ENCODE measurements at places on chromosomes 2 and 18.

DNA sequence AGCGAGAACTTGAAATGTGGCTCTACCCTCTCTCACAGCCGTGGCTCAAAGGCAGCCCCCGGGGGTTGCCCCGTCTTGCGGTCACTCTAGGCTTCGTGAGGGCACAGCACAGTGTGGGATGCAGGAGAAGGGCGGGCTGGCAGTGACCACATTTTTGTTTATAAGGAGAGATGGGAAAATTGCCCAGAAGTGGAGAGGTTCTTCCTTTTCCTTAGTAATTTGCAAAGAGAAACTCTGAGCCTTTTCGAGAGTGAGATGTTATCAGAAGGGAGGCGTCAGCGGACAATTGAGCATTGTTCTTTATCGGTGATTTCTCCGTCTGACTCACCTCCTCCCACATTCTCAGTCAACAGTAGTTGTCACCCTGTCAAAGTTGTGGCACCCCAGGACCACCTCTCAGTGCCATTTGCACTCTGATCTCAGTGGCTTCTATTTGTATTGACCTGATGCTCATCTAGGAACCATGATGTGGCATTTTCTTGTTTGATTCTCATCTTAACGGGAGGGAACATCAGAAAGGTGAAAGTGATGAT, 89.6 kb downstream of the ACAA2 start:
- no peak for DNase-seq

DNA sequence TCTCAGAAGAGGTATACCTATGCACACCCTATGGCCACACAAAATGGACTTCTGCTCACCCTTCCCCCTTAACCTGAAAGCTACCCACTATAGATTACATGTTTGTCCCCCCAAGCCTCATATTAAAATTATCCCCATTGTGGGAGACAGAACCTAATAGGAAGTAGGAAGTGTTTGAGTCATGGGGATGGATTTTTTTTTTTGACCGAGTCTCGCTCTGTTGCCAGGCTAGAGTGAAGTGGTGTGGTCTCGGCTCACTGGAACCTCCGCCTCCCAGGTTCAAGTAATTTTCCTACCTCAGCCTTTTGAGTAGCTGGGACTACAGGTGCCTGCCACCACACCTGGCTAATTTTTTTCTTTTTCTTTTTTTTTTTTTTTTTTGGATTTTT, 98.6 kb downstream of the MREG start:
- DNase-seq: no peak

DNA sequence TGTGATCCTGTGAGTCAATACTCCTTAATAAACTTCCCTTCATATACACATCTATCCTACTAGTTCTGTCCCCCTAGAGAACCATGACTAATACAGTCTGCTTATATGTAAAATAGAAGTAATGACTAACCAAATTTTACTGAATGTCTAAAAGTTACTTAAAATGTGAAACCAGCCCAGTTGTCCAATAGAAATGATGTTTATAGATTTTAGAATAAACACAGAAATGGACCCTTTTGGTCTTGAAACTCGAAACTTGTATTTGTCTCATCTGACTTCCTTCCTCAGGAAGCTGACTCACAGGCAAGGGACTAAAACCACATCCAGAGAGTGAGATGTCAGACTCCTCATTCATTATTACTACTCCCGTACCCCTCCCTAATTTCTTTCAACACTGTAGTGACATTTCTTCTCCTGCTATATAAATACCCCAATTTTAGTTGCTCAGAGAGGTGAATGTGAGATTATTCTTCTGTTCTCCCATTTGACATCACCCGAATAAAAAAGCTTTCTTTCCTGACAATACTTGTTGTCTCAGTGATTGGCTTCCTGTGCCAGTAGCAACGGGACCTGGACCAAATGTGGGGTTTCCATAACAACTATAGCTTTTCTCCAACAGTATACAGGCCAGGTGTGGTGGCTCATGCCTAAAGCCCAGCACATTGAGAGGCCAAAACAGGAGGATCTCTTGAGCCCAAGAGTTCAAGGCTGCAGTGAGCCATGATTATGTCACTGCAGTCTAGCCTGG, 486.0 kb downstream of the ERBB4 start:
- DNase-seq: no peak

DNA sequence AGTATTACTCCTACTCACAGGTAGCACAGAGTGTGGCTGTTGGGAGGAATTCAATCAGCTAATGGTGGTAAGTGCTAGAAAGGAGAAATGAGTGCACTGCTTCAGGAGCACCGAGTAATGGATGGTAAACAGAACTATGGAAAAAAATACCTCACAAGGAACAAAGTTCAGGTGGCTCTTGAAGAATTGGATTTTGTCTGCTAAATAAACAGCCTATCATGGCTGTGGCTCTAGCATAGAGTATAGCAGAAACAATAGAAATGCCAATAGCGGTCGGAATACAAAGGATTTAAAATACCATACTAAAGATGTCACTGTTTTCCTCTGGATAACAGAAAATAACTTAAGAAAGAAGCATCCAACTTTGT, 482.5 kb downstream of the NUP35 start:
- no peak for DNase-seq

GRCh38 chr2:236698016-236698627, 128.5 kb downstream of the ACKR3 start:
- no peak for DNase-seq

GRCh38 chr2:41127351-41127750, 675.5 kb upstream of the SLC8A1 start:
- no peak for DNase-seq

GRCh38 chr2:105744909-105745853, at the start of gene NCK2:
Gene NCK2 (plus strand): TSS chr2:105744912. CDS start chr2:105855064, 110,152 bp downstream.
- no peak for DNase-seq

DNA sequence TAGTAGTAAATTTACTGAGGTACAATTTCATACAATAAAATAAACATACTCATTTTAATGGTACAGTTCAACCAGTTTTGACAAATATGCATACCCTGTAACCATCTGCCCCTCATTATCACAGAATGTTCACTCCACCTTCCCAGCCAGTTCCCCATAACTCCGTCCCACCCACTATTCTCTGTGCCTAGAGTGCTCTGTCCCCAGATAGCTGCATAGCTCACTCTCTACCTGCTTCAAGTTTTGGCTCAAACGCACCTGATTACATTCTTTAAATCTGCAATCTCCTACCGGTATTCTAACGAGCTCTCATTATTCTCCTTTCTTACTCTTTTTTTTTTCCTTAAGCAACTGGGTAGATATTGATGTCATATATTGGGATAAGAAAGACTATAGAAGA, 161.9 kb upstream of the SMAD7 start:
- DNase-seq: no peak

GRCh38 chr2:105328281-105329196, 996 bp downstream of the TGFBRAP1 start:
- DNase-seq: no peak

DNA sequence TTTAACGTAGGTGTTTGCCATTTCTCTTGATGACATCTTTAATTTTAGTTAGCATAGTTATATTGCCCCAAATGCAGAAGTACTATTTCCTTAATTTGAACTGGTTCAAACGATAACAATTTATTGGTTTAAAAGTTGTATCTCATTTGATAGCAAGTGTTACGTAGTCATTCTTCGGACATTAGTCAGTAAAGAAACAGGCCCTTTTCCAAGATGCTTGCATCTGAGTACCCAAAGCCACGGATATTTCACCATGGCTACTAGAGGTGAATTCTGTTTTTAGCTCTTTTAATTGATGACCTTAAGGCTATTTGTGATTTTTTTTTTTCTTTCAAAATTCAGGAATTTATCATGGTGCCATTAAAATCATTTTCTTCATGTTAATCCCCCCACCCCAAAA, 32.1 kb downstream of the GLS start:
- no peak for DNase-seq

- no peak for DNase-seq
Observed at GRCh38 chr2:223586261-223586660, 15.9 kb downstream of the SCG2 start.

GRCh38 chr2:218074031-218074430, 5.0 kb downstream of the RUFY4 start:
- no peak for DNase-seq

GRCh38 chr2:171709011-171709685, 21.9 kb downstream of the DYNC1I2 start:
- DNase-seq: no peak

GRCh38 chr18:43155842-43156241, 40.4 kb upstream of the RIT2 start:
- no peak for DNase-seq

DNA sequence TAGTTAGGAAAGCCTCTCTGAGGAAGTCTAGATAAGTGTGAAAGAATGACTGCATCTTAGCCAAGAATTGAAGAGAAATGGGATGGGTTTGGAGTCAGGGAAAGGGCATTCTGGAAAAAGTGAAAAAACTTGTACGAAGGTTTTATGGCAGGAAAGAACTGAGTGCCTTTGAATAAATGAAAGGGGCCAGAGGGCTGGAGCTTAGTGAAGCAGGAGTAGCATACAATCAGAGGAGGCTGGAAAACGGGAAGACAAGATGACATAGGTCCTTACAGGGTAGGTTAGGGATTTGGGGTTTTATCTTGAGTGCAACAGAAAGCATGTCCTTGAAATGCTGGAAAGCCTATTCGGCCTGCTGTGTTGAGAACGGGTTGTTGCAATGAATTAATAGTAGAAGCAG, 152.6 kb upstream of the RND3 start:
- no peak for DNase-seq

- peak; percentile 39 for DNase-seq
Observed at GRCh38 chr2:44680983-44681531, 260.4 kb upstream of the SIX3 start.

DNA sequence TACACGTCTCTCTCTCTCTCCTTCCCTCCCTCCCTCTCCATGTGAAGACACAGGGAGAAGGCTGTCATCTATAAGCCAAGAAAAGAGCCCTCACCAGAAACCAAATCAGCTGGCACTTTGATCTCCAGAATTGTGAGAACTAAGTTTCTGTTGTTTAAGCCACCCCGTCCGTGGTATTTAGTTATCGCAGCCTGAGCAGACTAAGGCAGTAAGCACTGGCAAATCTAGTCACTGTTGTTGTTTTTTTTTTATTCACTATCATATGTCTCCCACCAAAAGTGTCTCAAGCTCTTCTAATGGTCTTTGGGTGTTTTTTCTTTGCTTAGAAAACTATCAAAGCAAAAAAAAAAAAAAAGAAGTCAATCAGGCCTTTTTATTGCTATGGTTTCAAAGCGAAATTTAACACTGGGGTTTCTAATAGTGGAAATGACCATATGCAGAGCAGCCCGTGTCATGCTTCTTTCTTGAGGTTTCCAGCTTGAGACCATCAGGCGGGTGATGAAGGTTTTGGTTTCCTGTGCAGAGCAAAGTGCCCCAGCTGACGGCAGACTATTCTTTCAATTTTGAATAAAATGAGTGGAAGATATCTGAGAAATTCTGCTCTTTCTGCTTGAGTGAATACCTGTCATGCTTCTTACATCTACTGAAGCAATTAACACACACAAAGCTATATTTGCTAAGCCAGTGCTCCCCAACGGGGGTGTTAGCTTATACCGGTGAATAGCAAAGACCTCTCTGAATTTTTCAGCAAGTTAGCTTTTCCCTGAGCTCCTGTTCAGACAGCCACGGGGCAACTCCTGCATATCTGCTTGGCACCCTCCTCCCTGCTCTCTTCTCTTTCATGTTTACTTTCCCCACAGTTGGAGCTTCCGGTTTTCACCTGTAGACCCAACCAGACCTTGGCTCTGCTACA, 394.1 kb upstream of the ATP5MC3 start:
- DNase-seq: no peak

DNA sequence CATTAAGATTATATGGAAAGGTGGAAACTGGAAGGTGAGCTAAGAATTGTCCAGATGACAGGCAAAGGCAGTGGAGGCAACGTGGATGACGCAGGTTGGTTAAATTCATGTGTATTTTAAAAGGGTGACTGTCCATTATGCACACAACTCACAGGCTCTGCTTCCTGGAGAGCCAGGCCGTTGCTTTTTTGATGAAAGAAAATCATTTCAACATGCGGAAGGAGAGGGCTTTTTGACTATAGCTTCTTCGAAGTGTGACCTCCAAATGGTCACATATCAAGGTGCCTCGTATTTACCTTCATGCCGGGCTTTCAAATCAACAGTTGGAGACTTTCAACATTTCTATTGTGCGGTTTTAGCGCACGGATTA, 126.7 kb downstream of the MYCN start:
- DNase-seq: no peak

DNA sequence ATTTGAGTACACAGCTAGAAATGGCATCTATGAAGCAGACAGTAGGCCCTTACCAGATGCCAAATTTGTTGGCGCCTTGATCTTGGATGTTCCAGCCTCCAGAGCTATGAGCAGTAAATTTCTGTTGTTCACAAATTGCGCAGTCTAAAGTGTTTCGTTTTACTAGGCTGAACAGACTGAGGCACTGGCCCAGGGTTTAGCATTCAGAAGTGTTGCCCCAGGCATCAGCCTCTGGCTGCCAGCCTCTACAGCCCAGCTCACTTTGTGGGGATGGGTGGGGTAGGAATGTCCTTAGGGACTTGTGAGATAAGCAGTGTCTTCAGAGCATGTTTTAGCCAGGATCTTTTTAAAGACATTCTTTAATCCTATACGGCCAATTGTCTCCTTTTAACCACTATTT, 51.5 kb upstream of the MGAT5 start:
- DNase-seq: no peak

DNA sequence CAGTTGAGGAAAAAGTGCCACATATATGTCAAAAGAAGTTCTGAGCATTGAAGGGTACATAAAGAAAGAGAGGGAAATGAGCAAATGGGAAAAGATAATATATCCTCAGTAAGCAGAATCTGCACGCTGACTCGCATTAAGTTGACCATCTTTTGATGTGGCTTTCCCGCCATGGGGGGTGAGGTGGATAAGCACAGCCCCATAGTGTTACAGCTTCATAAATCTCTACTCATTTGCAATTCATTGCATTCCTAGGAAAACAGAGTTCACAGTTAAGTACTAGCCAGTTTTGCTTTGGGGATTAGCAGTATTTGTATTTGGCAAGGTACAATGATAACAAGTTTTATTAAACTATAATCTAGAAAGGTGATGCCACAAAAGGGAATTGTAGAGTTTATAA, 814.2 kb downstream of the LRP1B start:
- DNase-seq: no peak

GRCh38 chr2:163077241-163077640, 238.7 kb upstream of the KCNH7 start:
- no peak for DNase-seq

- no peak for DNase-seq
Observed at GRCh38 chr2:225494100-225494459, 94.6 kb downstream of the NYAP2 start.

- DNase-seq: no peak
Observed at GRCh38 chr2:32735348-32735747, 107.5 kb downstream of the TTC27 start.

DNA sequence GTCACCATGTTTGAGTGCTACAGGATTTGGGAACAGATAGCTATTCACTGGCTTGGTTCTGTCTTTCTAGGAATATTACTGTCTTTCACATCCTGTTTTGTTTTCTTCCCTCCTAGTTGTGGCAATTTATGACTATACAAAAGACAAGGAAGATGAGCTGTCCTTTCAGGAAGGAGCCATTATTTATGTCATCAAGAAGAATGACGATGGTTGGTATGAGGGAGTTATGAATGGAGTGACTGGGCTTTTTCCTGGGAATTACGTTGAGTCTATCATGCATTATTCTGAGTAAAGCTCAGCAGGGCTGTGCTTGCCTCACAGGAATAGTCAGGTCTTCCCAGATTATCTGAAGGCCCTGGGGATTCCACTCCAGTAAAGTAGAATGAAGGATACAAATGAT, 98.9 kb downstream of the ABI2 start:
- no peak for DNase-seq

All from NCI-H187 treated with DMSO at 0.1 percent for 48 hours (cell line).